ENCODE measurements at places on chromosomes 6 and 20. TPM values are rescaled to one million over a fixed set of nuclear protein-coding genes. Genes with fewer than 3 reads are reported as not detected.

The POU3F2 gene
- not detected for total RNA-seq

The OLIG3 gene
- not detected for total RNA-seq

The RAB44 gene
- total RNA-seq, result not detected

The FGD2 gene
- under 0.01 TPM for total RNA-seq

The CLDN20 gene
- not detected for total RNA-seq

The ZKSCAN8 gene
- 7.7 TPM for total RNA-seq

The SIRPD gene
- total RNA-seq, result not detected

The LGSN gene
- not detected for total RNA-seq

The ATP6V1G2 gene
- total RNA-seq, result 1.2 TPM

The MATN4 gene
- total RNA-seq, result not detected

The PPP1R14C gene
- total RNA-seq, result 89.9 TPM

The LST1 gene
- not detected for total RNA-seq

The RIPPLY2 gene
- not detected for total RNA-seq

The GGT7 gene
- 4.3 TPM for total RNA-seq

The PNPLA1 gene
- not detected for total RNA-seq

The SLC22A2 gene
- 3.9 TPM for total RNA-seq
